IPS DF 19.7 (cell line): ENCODE measurements at places on chromosomes 4 and X.
A peak's percentile ranks its signal among the peaks of the same experiment; 100 is the strongest.

DNA sequence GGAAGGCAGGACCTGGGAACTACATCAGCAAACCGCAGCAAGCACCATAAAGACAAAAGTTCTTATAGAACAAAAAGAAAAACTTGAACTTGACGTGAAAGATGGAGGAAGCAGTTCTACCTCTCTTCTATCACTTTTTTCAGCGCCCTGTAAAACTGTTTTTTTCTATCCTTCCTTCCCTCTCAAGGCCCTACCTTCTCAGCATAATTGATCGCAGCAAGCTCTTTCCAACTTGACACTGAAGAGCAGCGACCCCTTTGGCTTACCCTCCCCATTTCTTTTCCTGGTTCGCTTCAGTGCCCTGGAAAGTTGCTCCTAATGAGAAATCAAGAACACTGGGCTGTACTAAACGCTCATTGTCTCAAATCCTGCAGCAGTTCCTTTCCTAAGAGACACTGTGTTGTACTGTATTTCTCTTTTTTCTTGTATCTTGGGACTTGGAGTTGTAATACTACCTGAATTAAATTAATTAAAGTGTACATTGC, 150.6 kb upstream of the SLC4A4 start:
- DNase-seq = no peak

GRCh38 chr4:128060121-128060698, 902 bp upstream of the LARP1B start:
- no peak for DNase-seq

- DNase-seq = peak; percentile 78
Observed at GRCh38 chr4:76696109-76696508, 201.8 kb downstream of the SOWAHB start.

DNA sequence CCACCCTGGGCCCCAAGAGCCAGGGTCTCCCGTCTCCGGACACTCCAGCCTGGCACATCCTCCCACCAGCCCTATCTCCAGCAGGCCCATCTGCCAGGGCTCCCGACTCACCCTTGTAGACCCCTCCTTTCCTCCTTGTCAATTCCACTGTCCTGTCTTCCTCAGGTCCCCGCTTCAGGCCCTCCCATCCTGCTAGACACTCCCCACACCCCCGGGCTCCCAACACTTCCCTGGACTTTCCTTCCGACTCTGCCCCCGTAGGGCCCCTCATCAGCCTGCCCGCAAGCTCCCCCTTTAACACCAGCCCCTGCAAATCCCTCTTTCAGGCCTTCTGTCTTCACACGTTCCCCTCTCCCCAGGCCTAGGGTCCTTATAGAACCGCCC, 1.1 kb downstream of the PRAF2 start:
- no peak for DNase-seq

DNA sequence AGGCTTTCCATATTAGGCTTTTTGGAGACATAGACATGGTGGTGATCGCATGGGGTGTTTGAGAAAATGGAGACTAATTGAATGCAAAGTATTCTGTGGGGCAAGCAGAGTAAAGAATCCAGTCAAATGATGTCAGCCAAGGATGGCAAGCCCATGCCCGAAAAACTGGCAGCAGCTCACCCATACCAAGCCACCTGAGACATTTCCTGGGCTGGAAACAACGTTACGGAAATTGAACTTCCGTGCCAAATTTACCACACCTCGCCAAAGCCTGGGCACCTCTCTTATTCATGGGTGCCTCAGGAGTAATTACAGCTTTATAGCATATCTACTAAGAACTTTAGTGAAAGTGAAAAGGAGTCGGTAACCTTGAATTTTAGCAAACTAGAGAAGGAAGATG, 166.4 kb downstream of the CBR4 start:
- no peak for DNase-seq

DNA sequence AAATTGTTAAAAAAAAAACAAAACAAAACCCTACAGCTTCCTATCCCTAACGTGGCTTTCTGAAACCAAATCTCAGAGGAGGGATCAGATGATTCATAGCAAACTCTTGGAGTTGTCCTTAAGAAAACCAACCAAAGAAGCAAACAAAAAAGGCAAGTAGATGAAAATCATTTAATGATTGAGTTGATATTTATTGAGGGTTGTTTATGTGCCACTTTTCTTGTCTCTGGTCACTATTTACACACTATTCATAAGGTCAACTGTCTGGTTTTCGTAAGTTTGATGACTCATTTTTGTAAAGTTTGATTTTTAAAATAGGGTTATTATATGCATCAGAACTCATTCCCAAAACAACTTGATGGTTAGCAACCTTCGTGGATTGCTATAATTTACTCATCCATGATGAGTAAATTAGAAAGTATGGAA, 133.4 kb downstream of the UNC5C start:
- no peak for DNase-seq

GRCh38 chr4:90585961-90586360, 458.8 kb downstream of the CCSER1 start:
- no peak for DNase-seq

- DNase-seq = no peak
Observed at GRCh38 chr4:57156242-57156990, 46.2 kb upstream of the IGFBP7 start.

- no peak for DNase-seq
Observed at GRCh38 chrX:19065535-19065934, 56.7 kb downstream of the ADGRG2 start.

GRCh38 chrX:46039526-46039925, 505.7 kb downstream of the ZNF674 start:
- no peak for DNase-seq

GRCh38 chrX:8627796-8628195, 104.1 kb downstream of the ANOS1 start:
- DNase-seq = no peak

GRCh38 chrX:22424122-22424915, 151.6 kb downstream of the CBLL2 start:
- no peak for DNase-seq

- no peak for DNase-seq
Observed at GRCh38 chr4:25788703-25789238, 74.0 kb downstream of the SEL1L3 start.

DNA sequence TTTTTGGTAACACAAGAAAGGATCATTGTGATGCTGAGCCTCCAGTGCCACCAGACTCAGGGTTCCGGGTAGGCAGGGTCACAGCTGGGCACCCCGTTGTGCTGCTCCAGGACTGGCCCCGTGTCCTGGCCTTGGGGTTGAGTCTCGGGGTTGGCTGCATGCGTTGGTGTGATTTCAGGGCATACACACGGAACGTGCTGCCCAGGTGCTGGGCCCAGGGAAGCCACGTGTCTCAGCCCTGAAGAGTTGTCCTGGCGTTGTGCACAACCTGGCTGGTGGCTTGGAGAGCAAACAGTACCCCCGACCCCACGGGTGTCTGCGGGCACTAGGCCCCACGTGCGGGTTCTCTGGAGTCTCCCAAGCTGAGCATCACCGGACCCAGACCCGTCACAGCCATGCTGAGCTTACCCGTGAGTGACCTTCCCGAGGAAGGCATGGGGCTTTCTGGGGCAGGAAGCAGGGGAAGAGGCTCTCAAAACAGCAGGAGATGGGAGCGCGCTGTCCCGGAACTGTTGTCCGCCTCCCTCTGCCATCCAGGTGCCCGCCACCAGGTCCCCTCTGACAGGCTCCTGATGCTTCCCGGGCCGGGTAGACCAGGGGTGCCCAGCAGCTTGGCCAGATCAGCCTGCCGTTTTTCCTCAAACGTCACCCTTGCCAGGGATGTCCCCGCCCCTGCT, 66.1 kb upstream of the ENPP6 start:
- DNase-seq = no peak

DNA sequence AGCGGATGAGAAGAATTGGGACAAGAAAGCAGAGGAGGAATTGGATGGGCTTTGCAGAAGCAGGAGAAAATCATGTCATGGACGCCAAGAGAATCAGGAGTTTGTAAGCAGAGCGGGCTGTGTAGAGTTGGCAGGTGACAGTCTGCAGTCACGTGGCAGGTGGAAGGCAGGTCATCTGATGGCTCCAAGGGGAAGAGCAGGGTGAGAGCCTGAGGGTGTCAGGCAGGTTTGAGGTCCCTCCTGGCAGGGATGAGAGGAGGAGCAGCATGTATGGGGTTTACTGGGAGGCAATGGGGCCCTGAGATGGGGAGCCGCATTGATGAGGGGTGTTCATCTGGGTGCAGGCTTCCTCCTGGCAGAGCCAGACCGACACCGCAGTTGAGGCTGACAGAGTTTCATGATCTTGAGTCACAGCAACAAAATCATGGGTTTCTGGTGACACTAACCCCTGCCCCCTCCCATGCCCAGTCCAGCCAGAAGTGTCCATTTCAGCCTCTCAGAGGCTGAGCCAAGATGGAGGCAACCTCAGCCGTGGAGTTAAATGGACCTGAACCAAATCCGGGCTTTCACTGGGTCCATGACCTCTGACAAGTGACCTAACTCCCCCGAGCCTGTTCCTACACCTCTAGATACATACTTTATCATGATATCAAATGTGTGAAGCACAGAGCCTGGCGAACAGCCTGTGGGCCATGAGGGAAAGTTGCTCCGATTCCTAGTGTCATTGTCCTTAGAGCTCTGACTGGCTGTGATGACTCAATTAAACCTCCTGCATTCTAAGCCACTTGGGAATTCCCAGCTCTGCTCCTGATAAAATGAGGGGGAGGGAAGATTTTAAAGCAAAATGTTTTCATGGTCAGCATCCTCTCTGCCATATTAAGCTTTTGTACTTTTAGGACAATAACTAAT, 36.1 kb downstream of the EVC start:
- no peak for DNase-seq

DNA sequence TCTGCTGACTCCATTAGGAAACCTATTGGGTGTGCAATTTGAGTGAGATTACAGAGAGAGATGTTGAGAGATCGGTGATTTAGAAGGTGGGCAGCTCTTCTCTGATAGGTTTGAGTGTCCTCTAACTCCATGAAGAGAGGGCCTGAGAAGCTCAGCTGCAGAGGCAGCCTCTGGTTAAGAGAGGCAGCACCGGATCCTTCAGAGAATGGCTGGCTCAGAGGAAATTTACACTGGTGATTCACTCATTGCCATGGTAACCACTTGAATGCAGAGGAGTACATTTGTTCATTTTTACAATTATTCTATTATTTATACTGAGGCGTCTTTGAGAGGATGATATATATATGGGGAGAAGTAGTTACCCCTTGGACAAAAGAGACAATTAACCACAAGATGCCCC, 171.7 kb downstream of the PDGFRA start:
- DNase-seq = no peak

DNA sequence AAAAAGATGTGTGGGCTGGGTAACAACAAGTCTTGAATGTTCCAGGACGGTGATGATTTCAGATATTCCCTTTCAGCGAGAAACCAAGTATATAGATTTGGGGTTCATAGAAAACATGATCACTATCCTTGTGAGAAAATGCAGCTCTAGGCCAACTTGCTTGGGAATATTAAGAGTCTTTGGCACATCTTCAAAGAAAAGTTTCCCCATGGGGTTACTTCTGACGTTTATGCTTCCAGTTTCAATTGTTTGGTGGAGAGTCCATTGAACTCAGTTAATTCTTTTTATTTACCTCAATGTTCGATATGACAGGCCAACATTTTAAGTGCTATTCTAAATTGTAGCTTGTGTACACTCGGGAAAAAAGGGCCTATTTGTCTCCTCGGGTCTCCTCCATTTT, 126.7 kb downstream of the NHS start:
- DNase-seq = no peak

- DNase-seq = no peak
Observed at GRCh38 chr4:105548483-105548882, 3.9 kb upstream of the ARHGEF38 start.

DNA sequence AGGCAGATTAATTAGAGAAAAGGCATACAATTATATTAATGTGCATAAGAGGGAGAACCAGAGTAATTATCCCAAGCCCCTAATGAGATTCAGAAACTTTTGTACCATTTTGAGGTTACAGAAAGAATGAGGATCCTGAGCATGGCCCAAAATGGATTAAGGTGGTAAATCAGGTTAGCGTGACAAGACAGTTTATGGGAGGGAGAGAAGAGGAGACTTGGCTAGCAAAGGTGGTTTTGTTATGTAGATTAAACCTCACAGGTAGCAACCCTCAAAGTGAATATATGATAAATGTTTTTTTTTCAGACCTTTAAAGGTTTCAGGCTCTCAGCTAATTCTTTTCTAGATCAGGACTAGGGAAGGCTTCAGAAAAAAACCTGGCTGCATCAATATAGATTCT, 781.8 kb downstream of the FAM133A start:
- no peak for DNase-seq

DNA sequence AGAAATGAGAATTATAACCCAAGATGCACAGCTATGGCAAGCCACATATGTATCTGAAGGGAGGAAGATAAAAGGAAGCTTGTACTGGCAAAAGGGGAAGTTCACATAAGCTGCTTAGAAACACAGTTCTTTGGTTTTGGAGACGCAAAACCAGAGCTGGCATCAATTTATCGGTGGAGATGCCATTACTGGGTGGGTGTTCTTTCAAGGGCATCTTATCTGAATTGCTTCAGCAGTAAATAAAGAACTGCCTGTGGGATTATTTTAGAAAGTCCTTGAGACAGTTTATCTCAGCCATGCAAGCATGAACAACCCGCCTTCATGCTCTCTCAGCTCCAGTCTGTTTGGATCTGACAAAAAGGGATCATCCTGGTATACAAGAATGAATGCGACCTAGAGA, 60.8 kb downstream of the DDX60 start:
- DNase-seq = no peak

GRCh38 chr4:184907216-184907615, 81.4 kb upstream of the ACSL1 start:
- DNase-seq = no peak

- DNase-seq = no peak
Observed at GRCh38 chr4:137390707-137391106, 141.6 kb downstream of the PCDH18 start.

DNA sequence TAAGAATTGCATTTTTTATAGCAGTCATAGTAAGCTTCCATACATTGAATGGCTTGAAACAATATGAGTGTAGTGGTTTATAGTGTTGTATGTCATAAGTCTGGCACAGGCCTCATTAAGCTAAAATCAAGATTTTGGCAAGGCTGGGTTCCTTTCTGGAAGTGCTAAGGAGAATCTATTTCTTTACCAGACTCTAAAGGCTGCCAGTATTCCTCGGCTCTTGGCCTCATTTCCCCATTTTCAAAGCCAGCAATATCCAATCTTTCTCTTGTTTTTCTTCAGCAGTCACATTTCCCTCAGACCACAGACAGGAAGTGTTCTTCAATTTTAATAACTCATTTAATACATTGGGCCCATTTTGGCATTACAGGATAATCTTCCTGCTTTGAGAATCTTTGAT, 1155.5 kb upstream of the PABPC4L start:
- DNase-seq = no peak

DNA sequence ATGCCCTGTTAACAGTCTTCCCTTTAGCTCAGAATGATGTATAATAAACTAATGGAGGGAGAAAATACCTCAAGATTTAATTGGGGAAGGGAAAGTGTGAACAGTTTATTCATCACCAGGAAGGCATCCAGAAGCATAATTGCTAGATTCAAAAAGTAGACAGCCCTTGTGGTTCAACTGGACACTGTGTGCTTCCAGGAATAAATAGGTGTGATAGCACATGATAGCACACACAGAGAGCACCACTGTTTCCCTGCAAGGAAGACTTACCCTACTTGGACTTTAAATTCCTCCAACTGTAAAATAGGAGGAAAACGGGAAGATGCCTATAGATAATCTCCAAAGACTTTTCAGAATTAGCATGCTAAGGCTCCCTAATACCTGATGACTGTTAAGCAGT, 27.8 kb downstream of the SLC39A8 start:
- DNase-seq = no peak
